DMS 273 treated with DMSO at 0.1 percent for 48 hours (cell line): ENCODE measurements at places on chromosomes 2 and 18.

GRCh38 chr2:64789466-64790320, 136.0 kb upstream of the SERTAD2 start:
- no peak for DNase-seq

DNA sequence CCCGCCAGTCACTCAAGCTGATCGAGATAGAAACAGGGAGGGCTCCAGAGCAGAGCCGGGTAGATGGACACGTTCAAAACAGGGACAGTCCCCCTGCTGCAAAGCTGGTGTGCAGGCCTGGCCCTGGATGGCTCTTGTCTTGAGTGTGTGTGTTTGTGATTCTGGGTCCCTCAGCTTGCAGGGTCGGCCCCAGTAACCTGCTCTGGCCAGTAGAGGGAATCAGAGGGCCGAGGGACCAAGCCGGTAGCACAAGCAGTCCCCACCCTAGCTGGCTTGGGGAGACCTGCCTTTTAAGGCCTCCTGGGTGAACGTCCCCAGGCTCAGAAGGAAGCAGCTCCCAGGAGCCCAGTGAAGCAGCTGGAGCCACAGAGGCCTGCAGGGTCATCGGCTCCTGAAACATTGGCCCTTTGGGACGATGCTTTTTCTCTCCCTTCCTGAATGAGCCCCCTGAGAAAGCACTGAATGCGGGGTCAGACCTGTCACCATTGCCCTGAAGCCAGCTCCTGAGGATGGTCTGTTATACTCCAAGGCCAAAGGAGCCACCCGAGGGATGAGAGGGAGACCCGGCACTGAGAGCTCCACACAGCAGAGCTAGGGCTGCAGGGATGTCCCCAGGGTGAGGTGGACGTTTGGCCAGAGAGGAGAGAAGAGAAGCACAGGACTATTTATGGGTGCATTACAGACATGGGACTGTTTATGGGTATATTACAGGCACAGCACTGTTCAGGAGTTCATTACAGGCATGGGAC, 15.4 kb upstream of the MLPH start:
- no peak for DNase-seq

DNA sequence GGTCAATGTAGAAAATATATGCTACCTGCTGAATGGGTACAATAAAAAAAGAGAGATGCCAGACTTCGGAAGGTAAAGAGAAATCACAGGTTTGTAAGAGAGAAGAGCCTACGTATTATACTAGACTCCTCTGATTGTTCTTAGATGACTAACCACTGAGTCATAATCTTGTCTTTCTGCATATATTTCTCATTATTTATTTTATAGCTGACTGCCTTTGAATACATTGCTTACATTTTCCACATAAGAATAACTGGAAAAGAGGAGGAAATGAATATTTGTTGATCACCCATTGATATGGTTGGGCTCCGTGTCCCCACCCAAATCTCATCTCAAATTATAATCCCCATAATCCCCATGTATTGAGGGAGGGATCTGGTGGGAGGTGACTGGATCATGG, 90.3 kb upstream of the RAB27B start:
- no peak for DNase-seq

DNA sequence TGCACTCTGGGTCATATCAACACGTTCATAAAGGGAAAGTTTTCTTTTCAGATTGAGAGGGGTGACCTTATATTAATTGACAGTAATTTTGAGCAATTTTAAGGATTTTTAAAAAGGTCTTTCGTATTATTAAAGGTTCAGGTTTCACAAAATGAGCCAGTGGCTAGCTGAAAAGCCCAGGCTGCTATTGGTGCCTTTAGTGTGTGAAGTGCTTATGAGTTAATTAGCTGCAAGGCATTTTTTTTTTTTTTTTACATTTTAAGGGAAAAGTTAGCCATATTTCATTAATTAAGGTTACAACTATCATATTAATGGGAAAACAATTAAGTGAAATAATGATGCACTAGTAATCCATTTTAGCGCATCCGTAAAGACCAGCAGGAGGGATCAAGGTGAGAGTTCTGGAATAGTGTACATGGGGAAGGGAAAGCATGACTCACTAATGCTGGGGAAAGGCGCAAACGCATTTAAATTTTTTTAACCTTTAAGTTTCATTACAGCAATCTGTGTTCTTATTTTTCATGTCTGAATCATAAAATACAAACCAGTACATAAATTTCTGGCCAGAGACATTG, 200.0 kb downstream of the ZNF407 start:
- no peak for DNase-seq

DNA sequence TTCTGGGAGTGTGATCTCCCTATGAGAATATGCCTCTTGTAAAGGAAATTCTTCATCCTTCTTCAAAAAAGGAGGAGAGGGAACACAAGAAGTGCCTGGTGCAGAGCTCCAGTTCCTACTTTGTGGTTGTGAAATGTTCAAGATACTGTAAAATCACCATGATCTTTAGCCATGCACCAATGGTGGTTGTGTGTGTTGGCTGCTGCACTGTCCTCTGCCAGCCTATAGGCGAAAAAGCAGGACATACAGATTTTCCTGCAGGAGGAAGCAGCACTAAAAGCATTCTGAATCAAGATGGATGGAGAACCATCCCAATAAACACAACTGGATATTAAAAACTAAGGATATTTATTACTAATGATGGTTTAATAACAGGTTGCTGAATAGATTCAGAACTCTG, 6.2 kb upstream of the KLHL14 start:
- no peak for DNase-seq

GRCh38 chr2:86337244-86337835, at the start of gene REEP1:
REEP1 (minus strand) TSS chr2:86337626; CDS start chr2:86337510, 116 bp downstream.
- DNase-seq: no peak
